ENCODE measurements at places on chromosomes 6 and 20.

GRCh38 chr20:41984031-41984430 lies 365.9 kb upstream of the CHD6 start:
- no peak for DNase-seq

- no peak for DNase-seq
Measured at GRCh38 chr20:59386809-59387208, 86.4 kb downstream of the EDN3 start.

- no peak for DNase-seq
Measured at GRCh38 chr20:50673146-50673465, 18.2 kb downstream of the RIPOR3 start.

- no peak for DNase-seq
Measured at GRCh38 chr6:69063401-69063800, 428.3 kb downstream of the ADGRB3 start.

DNA sequence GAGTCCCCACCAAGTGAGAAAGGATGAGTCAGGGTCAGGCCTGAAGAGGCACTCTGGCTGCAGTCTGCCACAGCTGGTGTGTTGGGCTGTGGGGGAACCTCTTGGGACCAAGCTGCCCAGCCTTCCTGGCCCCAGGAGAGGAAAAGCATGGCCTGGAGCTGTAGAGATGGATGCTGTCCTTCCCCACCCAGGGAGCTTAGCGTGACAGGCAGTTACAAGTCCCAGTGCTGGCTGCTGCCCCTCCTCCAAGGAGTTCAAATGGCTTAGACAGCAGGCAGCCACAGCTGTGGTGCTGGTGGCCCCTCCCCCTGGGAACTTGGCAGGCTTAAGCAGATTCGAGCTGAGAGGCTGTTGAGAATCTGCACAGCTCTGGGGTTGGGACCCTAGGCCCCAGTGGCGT lies 253.2 kb downstream of the PLCB1 start:
- no peak for DNase-seq

GRCh38 chr6:105545947-105546731 lies 143.3 kb upstream of the PREP start:
- no peak for DNase-seq

DNA sequence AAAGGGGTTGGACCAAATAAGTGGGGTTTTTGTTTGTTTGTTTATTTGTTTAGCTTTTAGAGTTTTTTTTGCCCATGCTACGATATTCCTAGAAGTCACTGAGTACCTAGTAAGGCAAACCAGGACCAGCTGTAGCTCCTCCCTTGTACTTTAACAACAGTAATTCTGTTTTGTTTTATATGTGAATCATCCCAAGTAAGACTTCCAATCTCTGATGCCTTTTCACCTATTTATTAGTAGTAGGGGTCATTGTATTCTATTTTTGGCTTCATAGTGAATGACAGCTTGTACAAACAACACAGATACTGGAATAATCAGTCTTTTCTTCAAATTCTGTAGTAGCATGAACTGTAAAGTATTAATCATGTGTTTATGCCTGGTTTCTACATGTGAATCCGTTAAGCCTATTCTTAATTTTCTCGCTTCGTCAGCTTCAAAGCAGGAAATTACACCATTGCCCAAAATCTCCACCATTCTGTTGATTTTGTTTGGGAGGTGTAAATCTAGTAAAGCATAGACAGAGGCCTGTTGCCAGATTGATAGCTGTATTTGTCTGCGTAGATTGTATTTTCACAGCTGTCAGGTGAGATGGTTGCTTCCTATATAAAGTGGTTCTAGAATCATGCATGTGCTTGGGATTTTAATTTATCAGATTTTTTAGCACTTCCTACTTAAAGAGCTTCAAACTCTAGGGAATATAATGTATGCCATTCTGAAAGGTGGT lies 151.5 kb upstream of the FLRT3 start:
- DNase-seq: no peak

- no peak for DNase-seq
Measured at GRCh38 chr20:38831049-38831691, 25.7 kb downstream of the PPP1R16B start.

GRCh38 chr20:58889334-58889760 lies 36.8 kb downstream of the GNAS start:
- no peak for DNase-seq

DNA sequence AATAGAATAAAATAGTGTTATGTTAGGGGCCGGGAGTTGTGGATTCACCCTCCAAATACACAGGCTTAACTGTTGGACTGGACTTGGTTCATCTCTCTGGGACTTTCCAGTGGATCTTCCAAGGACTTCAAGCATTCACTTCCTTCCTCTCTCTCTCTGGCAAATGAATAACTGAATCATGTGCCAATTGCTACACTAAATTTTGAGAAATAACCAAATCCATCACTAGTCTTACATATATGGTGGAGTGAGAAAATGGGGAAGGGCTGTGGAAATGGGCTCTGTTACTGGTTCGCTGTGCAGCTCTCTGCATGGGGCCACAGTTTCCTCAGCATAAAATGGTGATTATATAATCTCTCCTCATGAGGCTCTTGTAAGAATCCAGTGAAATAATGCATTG lies 6.8 kb upstream of the KIAA1755 start:
- DNase-seq: no peak
